ENCODE measurements at places on chromosomes 7 and 10.

- no peak for DNase-seq
Observed at GRCh38 chr7:5553298-5553877, 129.8 kb upstream of the TNRC18 start.

- no peak for DNase-seq
Observed at GRCh38 chr10:24847112-24848070, 105.0 kb downstream of the PRTFDC1 start.

DNA sequence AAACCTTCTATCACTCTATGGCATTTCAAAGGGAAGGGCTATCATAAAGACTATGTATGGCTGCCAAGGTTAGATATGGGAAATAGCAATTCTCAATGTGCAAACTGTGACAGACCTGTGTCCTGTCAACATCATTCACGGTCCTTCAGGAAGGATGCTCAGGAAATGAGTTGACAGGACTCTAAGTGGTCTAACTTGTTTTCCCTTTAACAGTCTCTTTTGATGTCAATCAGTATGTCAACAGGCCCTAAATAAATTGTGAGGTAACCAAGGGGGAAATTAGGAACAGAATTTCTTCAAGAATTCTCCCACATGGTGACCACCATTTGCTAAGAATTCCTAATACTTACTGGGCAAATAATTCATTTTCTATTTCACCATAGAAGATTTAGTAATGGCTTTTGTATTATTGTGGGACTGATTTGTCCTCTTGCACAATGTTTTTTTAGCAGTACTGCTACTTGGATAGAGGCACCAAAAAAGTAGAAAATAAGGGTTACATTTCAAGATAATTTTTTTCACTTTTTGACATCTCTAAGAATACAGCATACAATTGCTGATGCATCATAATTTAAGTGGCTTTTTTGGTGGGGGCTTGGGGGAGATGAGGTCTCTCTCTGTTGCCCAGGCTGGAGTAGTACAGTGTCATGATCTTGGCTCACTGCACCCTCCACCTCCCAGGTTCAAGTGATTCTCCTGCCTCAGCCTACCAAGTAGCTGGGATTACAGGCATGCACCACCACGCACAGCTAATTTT, 275.8 kb downstream of the CACNA2D1 start:
- no peak for DNase-seq

- no peak for DNase-seq
Observed at GRCh38 chr10:102988404-102989314, 70.6 kb downstream of the CNNM2 start.

- DNase-seq: no peak
Observed at GRCh38 chr10:2139746-2140145, 402.4 kb upstream of the ADARB2 start.

DNA sequence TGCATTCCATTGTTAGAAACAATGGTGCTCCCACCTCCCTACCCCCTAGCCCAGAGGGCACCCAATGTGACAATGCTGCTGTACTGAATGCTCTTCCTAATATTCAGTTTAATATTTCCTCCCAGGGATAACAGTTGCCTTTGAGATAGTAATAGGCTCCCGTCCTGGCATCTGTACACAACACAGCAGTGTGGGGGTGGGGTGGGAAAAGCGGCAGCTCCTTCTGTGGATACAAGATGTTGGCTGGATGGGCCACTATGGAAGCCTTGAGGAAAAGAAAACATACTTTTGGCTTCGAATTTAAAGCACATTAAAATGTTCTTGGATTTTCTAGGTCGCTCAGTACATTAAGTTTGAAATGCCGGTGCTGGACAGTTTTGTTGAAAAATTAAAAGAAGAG, 9.2 kb upstream of the ZNF22 start:
- DNase-seq: no peak

DNA sequence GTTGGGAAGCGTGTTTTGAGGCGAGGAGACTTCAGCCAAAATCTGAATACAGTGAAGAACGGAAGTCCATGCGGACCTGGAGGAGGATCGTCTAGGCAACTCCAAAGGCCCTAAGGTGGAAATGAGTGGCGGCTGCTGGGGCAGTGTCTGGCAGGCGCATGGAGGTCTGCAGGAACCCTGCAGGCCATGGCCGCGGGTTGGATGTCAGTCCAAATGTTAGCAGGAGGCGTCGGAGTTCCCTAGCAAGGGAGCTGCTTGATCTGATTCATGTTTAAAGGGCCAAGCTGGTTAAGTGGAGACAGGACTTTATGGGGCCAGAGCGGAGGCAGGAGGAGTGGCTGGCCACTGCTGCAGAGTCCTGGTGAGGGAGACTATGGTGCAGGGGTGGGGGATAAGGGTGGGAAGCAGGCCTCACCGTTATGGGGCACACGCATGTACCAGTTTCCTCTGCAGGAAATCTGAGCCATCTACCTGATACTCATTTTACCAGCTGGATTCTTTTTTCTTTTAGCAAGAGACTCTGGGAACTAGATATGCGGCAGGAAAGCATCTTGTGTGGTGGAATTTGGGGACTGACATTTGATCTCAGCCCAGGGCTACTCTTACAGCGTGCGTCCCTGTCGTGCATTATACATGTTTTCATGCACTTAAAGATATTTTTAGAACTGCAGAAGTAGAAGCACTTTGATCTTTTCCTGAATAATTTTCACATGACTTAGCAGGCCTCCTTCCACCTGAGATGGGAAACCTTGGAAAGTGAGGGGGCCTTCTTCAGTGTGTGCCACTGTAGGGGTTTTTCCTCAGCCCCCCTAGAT, 6.6 kb upstream of the REPIN1 start:
- DNase-seq: no peak

GRCh38 chr10:71465551-71466252, 69.0 kb downstream of the CDH23 start:
- no peak for DNase-seq

DNA sequence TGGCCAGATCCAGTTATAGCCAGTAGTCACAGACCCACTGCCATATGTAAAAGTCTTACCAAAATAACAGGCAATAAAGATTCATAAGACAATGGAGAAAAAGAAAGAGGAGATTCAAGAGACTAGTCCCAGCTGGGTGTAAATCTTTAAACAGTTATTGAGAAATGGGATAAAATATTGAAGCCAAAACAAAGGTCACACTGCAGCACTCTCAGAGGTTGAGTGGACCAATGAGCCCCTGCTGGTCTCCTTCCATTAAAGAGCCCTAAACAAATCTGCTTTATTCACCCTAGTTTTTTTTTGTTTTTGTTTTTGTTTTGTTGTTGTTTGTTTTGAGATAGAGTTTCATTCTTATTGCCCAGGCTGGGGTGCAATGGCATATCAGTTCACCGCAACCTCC, 98.8 kb downstream of the JMJD1C start:
- DNase-seq: no peak

DNA sequence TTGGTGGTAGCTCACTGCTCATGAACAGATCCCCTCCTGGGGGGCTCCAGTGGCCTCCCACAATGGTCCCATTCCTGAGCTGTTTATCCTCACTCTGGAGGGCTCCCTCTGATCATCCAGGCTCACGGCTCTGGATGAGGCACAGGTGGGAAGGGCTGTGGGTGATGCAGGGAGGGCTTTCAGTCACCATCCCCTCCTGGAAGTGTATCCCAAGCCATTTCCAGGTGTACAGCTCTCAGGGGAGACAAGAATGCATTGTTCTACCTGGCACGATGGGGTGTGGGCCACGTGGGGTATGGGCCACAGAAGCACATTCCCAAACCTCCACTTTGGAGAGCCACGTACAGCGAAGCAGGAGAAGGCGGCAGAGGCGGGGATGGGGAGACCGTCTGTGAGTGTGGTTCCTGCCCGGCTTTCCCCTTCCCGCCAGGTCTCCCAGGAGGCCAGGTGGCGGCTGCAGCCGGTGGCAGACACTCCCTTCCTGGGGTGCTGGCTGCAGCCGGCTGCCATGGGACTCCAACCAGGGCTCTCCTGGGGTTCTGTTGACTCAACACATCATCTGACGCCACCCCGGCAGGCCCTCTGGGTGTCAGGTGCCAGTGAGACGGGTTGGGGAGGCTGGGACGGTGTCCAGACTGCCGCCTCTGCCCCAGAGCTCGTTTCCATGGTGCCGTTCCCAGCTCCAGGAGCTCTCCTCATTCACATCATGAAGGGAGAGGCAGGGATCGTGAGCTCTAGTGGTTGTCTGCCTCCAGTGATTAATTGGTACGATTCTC, 169.7 kb upstream of the RHEB start:
- no peak for DNase-seq

GRCh38 chr7:90728568-90728967, 132.4 kb downstream of the CDK14 start:
- no peak for DNase-seq

DNA sequence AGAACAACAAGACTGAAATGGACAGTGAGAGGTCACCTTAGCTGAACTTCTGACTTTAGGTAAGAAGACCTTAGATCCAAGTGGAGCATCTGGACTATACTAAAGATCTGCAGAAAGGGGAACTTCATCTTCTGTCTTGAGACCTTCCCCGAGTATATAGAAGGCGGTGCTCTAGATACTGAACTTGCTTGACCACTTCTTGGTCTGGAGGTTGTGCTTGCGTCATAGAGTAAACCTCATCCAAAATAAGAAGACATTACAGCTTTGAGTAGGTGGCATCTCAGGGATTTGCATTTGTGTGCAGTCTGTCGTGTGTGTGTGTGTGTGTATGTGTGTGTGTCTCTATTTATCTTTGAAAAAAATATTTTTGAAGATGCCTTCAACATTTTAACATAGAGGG, 157.5 kb downstream of the CHN2 start:
- no peak for DNase-seq

- no peak for DNase-seq
Observed at GRCh38 chr7:84857336-84857735, 329.5 kb downstream of the SEMA3D start.

DNA sequence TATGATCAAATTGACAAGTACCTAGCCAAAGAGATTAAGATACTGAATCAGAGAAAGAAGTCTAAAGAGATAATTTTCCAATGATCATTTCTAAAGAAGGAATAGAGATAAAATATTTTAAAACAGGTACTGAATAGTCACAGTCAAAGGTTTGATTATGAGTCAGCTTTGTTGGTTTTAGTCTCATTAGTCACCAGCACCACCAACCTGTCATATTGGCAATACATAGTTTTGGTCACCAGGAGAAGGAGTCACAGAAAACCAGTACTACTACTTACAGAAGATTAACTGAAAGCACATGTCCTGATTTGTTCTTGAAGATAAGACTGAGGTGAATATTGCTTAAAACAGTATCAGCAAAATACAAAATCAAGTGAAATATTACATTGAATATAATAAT, 34.6 kb downstream of the ZEB1 start:
- DNase-seq: no peak

DNA sequence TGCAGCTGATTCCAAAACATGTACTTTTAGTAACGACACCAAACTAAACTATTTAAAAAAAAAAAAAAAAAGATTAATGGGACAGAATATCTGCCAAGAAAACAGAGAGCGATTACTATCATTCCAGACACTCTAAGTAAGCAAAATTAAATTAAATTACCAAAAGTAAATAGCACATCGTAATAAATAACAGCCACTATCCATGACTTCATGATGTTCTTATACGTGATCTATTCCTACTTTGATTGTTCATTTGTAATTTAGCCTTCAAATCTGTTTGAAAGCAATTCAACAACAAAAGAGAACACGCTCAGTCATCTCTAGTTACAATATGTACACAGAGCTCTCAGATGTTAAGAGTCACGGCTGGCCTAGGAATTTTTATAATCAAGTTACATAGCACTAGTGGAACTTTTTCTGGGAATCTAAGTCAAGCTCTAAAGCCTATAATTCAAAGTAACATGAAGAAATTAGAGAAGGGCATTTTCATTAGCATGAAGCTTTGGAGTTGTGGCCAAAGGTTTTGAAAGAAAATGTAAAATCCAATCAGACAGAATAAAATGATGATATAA, 241.7 kb upstream of the NEBL start:
- no peak for DNase-seq

GRCh38 chr10:132237396-132237795, 50.6 kb downstream of the DPYSL4 start:
- DNase-seq: no peak

GRCh38 chr7:114934086-114934485, 12.2 kb downstream of the MDFIC start:
- no peak for DNase-seq
